Epithelial cell of prostate (primary cell): ENCODE measurements at places on chromosomes 7 and 10.

DNA sequence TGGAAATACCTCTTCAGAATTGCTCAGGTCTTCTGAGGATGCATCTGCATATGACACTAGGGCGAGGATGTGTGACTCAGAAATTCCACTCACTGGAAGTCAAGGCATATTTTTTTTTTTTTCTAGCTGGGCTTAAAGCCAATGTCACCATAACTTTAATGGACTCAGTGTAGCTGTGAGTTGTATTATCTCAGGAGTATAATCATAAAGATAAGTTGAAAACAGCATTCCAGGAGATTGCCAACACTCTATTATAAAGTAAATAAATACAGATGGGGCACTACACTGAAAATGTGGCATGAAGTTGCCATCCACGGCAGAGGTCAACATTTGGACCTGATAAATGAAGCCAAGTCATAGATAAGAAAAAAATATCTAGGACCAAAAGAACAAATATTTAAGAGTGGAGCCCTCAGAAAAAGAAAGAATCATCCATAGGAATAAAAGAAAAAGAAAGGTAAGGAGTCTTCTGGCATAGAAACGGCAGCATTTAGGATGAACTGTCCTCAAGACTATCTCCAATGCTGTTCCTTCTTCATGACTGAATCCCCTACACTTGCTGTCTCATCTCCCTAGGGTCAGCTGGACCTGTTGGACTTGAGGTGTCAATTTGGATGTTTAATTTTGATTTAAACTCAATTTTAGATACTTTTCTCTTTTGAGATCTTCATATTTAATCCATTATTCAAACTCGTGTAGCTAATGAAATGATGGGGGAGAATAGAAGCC is 72.9 kb upstream of the CAV2 start:
- DNase-seq = peak; percentile 48

DNA sequence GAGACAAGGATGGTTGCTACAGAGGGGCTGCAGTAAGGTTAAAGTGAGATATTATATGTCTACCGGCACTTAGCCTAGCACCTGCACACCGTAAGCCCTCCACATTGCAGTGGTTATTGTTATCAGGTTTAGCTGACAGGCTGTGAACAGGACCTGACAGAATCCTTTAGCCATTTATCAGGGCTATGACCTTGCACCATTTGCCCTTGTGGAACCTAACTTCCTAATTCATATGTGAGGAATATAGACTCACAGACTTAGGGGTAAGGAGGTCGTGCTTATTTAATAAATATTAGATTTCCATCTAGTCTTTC is 10.1 kb downstream of the NCOA4 start:
- no peak for DNase-seq

DNA sequence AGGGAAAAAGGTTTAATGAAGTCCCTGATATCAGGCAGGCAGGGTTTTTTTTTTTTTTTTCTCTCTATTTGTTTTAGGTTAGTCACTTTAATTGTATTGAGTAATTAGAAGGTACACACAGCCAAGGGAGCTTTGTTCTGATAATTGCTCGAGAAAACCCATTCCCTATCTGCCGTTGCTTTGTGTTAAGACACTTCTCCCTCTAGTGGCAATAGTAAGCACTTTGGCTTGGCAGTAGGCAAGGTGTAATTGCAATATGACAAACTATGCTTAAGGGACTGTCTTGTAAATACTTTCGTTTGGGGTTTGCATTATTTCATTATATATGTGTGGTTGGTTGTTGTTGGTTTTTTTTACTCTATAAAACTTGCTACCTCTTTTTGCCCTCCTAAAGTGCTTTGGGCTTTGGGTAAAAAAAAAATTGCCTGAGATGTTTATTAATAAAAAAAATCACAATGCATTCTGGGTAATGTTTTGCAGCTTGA is 113.4 kb downstream of the BTRC start:
- DNase-seq = peak; percentile 60

- no peak for DNase-seq
Measured at GRCh38 chr10:74881253-74881884, 55.0 kb downstream of the KAT6B start.

GRCh38 chr10:15324113-15324512 is 47.0 kb downstream of the FAM171A1 start:
- DNase-seq = no peak

GRCh38 chr7:115678086-115678982 is 352.2 kb downstream of the TFEC start:
- no peak for DNase-seq

DNA sequence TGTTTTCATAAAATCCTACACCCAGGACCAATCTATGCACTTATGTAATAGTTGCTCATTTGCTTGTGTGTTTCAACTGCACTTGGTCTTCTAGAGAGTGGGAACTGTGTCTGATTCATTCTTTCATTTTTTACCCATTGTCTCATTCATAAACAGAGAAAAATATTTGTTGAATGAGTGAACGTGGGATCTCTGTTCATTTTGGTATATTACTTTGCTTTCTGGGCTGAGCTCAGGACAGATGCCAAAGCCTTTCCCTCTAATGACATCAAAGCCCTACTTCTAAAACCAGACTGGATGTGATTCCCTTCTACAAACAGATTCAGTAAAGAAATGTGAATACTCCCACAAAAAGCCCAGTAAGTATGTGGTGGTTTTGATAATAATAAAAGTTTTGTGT is 145.2 kb downstream of the ST7 start:
- DNase-seq = peak; percentile 14

- no peak for DNase-seq
Measured at GRCh38 chr7:32043688-32044087, 26.5 kb downstream of the PDE1C start.

DNA sequence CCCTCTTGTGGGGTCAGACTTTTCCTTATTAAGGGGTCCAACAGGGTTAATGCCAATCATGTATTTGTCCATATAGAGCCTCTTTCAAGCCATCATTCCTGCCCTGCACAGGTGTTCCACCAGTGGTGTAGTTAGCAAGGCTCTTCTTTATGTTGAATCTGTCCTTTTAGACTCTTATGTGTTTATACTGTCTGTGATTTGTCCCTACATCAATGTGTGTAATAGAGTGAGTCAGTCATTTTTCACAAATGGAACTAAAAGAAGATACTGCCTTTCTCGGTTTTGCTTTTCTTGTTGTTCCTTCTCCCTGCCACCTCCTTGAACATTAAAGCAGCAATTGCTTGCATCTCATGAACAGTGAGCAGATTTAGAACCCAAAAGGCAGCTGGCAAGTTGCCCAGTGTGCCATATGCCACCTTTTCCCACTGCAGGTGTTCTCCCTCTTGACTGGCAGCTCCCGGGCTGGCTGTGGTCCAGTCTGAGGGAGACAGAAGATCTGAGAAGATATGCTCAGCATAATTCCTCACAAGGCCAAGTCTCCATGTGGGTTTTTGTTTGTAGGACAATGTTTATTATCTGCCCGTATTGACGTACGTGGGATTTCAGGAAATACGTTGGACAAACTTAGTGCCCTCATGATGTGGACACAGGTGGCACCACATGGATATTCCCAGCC is 154.1 kb downstream of the LHFPL3 start:
- no peak for DNase-seq

GRCh38 chr10:89382757-89383156 is 4.9 kb downstream of the IFIT1B start:
- DNase-seq = peak; percentile 43

DNA sequence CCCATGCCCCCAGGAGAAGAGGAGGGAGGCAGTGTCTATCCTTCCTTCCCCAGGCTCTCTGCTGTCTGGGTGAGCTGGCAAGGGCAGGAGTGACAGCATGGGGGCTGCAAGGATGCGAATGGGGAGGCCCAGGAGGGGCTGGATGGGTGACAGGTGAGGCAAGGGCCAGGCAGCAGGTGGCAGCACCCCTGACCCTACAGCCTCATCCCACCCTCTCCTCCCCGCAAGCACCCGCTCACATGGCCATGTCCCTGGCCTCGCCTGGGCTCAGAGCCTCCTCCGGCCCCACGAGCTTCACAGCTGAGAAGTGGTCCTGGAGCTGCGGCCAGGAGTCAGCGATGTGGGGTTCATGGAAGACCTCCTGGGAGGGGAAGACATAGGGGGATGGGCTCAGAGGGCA is 5.4 kb downstream of the PLOD3 start:
- no peak for DNase-seq

- DNase-seq = no peak
Measured at GRCh38 chr7:27133409-27134231, 3.1 kb upstream of the HOXA4 start.

GRCh38 chr10:130867446-130868194 is 443.9 kb downstream of the TCERG1L start:
- no peak for DNase-seq

GRCh38 chr7:116028787-116029186 is 1.8 kb downstream of the TFEC start:
- DNase-seq = no peak

DNA sequence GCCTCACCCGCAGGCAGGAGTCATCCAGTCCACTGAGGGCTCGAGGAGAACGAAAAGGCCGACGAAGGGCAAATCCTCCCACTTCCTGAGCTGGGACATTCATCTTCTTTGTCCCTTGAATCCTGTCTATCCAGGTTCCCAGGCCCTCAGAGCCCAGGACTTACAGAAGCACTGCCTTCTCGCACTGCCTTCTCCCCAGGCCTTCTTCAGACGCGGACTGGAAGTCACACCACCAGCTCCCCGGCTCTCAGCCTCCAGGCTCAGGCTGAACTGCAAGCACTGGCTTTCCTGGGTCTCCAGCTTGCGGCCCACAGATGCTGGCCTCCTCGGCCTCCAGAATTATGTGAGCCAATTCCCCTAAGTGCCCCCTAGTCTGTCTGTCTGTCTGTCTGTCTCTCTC is 6.4 kb upstream of the MMP21 start:
- DNase-seq = no peak

DNA sequence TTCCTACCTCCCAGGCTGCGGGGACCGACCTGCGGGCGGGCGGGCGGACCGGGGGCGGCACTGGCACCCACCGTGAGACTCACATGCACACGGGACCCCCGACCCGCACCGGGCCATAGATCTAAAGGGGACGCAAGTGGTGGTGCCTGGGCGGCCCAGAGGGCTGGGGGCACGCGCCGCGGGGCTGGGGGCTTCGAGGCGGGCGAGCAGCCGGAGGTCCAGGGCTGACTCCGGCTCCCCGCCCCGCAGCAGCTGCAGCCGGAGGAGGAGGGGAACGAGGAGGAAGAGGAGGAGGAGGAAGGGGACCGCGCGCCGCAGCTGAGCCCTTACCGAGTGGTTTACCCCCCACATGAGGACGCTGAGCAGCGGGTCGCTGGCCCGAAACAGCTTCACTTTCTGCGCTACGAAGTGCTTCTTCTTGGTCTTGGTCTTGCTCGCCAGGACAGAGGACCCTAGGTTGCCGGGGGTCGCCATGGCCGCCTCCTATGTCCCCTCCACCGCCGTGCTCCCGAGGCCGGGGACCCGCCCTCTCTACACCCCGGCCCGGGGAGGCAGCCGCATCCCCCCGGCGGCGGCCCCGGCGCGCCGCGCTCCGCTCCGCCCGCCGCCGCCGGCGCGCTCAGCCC is 412 bp downstream of the PIP4K2A start:
- no peak for DNase-seq

DNA sequence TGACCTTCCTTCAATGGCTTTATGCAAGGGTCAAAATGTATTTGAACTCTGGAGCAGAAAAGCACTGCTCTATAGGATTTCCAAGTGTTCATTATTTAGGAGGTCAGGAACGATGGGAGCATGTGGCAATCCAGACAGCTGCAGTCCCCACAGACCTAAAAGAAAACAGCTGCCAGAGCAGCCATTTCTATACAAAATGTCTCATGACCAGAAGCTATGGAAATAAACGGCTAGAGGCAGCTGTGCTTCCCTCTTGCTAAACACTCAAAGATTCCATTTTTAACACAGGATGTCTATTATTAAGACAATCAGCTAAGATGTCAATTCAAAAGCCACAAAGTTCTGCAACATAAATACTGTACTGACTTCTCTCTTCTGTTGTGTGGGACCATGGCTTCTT is 879.1 kb upstream of the C7orf33 start:
- no peak for DNase-seq

GRCh38 chr7:41624818-41625217 is 78.1 kb downstream of the INHBA start:
- no peak for DNase-seq

DNA sequence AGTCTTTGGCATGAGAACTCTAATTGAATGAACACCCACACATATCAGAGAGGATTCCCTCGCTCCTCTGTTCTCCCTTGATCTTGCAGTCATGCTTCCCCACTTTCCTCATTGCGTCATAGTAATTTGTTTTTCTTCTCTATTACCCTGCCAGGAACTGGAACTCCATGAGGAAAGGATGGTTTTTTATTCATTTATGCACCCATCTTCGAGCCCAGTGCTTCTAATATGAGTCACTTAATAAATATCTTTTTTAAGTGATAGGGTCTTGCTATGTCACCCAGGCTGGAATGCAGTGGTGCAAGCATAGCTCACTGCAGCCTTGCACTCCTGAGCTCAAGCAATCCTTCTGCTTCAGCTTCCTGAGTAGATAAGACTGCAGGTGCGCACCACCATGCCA is 83.5 kb downstream of the OTUD1 start:
- DNase-seq = no peak

- no peak for DNase-seq
Measured at GRCh38 chr10:124174673-124175645, 81.6 kb upstream of the CHST15 start.

GRCh38 chr10:77844177-77844576 is 82.4 kb downstream of the DLG5 start:
- DNase-seq = no peak

- DNase-seq = peak; percentile 92
Measured at GRCh38 chr10:90484518-90484917, 373.3 kb downstream of the HTR7 start.

DNA sequence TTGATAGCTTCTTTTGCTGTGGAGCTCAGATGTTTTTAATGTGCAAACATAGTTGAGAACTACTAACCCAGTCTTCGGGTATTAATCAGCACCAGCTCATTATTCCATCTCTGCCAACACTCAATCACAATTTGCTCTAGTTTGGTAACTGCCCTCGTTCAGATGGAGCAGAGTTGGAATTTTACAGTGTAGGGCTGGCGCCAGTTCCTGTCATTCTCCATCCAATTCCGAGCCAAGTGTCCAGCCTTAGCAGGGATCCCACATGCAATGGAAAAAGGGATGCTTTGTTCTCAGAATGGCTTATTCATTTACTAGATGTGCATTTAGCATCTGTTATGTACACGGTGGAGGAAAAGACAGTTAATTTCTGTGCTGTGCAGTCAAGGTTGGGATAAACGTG is 504.5 kb upstream of the GALNT17 start:
- DNase-seq = no peak

GRCh38 chr7:15504351-15504750 is 57.5 kb downstream of the AGMO start:
- no peak for DNase-seq

DNA sequence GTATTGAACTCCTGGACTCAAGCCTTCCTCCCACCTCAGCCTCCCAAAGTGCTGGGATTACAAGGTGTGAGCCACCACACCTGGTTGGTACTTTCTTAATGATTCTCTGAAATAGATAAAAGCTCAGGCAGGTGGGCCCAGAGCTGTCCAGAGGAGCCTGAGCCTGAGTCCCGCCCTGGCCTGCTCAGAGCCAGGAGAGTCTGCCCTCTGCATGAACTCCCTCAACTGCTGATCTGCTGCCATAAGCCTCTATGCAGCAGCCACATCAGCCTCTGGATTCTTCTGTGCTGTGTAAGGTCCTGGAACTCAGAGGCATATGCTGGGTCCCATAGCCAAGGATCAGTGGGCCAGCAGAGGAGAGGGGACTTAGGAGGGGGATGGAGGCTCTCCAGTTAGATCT is 23.1 kb upstream of the DDIT4 start:
- no peak for DNase-seq
